Ovary (tissue), 10 donors: ENCODE measurements at places on chromosomes 7 and 10.

DNA sequence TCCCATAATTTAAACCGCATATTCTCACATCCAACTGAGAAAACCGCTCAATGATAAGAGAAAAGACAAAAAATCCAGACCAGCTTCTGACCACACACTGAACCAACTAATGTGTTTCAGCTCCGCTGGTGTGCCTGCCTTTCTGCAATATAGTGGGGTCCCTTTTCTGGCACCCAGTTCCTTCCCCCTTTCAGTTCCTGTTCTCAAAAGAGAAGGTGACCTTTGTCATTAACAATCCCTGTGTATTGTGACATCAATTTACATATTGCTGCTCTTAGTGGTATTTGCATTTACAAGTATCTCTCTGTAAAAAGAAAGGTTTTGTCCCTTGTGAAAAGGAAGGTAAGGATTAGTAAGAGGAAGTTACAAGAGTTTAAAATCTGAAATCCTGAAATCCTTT lies 1.4 kb downstream of the PPP1R17 start:
- DNase-seq, result no peak

GRCh38 chr7:39951226-39952194 lies 1.5 kb downstream of the CDK13 start:
- DNase-seq, result peak; percentile 52

GRCh38 chr10:4001811-4002210 lies 216.8 kb upstream of the KLF6 start:
- DNase-seq, result no peak

GRCh38 chr7:40220421-40220911 lies 85.7 kb downstream of the SUGCT start:
- no peak for DNase-seq

DNA sequence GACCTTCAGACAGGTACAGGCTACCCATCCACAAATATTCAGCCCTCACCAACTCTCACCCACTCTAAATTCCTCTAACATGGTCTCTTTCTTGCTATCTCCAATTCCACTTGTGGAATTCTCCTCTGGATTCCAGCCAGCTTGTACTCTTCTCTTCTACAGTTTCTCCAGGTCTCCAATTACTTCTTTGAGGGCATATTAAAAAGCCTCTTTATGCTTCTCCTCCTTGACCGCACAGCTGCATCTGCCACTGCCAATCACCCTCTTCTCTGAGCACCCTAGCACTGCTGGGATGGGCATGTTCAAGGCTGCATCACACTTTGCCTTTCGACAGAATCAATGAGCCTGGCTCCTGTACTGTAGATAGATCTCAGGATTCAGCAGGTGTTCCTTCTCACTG lies 101.5 kb upstream of the ANKRD1 start:
- DNase-seq, result no peak

- DNase-seq, result no peak
These were observed 135.2 kb upstream of the CSTF2T start for GRCh38 chr10:51834548-51834947.

GRCh38 chr7:111392294-111392693 lies 170.0 kb downstream of the IMMP2L start:
- DNase-seq, result no peak

DNA sequence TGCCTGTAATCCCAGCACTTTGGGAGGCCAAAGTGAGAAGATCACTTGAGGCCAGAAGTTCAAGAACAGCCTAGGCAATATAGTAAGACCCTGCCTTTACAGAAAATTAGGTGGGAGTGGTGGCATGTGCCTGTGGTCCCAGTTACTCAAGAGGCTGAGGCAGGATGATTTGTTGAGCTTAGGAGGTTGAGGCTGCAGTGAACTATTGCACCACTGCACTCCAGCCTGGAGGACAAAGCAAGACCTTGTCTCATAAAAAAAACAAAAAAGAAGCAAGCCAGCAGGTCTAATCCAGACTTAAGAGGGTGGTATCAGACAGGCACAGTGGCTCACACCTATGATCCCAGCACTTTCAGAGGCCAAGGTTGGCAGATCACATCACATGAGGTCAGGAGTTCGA lies 24.5 kb upstream of the KCTD7 start:
- no peak for DNase-seq

GRCh38 chr7:27160145-27160545 lies 3.7 kb upstream of the HOXA7 start:
- DNase-seq, result peak; percentile 33

DNA sequence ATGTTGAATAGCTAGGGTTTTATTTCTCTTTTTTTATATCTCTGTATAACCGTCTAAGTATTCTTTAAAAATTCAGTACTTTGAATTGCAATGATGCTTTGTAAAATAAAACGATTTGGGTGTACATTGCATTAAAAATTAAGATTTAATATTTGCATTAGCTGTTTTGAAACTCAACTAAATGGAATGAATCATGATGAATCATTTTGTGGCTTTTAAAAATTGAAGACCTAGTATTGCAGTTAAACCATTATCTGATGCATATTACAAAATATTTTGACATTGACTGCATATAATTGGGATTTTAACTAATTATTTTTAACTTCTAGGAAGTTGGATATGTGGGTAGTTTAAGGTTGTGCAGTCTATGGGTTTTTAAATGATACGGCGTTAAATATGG lies 314.0 kb downstream of the CDK14 start:
- no peak for DNase-seq

- no peak for DNase-seq
These were observed 31.1 kb downstream of the CAMK2G start for GRCh38 chr10:73843261-73843660.

- DNase-seq, result no peak
These were observed 41.4 kb upstream of the GHITM start for GRCh38 chr10:84097787-84098353.

- no peak for DNase-seq
These were observed 11.3 kb upstream of the RHOBTB1 start for GRCh38 chr10:60955316-60955715.

- DNase-seq, result no peak
These were observed 35.0 kb upstream of the ZNF32 start for GRCh38 chr10:43683451-43684291.

DNA sequence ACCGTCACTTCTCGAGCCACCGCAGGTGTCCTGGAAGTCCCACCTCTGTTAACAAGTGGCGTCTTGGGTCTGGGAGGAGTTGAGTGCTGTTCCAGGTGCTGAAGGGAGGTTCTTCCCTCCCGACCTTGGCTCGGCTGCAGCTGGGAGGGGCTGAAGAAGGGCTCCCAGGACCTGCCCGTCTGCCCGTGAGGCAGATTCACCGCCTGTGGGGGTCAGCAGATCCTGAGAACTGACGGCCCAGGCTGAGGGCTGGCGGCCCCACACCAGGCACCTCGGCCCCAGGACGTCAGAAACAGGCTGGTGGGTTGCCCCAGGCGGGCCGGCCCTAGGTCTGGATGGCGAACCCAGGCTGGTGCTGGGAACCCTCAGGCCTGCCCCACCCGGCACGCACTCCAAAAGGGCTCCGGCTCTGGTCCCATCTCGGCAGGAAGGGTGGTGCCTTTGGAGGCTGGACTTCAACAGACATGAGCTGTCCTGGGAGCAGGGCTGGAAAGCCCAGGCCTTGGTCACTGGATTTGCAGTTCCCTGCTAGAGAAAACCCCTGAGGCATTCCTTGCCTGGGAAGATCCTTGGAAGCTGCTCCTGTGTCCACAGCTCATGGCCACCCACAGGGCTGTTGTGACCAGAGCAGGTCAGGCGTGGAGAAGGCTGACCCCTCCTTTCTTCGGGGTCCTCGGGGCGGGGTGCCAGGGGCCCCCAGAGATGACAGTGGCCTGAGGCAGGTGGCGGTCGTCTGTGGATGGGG lies 42.6 kb upstream of the CFAP46 start:
- no peak for DNase-seq

GRCh38 chr10:11823122-11823988 lies at the start of gene PROSER2:
Gene PROSER2 (plus strand): TSS chr10:11823356. CDS start chr10:11852078, 28,722 bp downstream.
- DNase-seq, result peak; percentile 51

- DNase-seq, result no peak
These were observed 195.5 kb downstream of the PRKG1 start for GRCh38 chr10:51269821-51270220.

DNA sequence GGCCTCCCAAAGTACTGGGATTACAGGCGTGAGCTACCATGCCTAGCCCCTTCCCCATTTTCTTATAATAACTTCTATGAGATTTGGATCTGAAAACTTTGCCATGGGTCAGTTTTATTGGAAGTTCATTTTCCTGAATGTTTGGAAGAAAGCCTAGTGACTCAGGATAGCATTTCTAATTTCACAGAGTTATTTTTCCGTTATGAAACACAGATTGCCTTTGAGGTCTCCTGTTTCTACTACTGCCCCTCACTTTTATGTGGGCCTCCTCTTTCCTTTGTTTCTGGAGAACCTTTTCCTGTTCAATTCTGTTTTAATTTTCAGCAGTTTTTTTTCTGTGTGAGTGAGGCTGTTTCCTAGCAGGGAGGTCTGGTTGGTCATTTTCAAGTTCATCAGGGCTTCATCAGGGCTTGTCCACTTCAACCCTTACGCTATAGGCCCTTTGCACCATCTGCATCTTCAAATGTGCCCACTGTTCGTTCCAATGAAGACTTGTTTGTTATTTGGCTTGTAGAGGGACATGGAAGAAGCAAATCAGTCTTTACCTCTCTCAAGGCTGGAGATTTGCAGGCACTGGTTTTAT lies 58.7 kb downstream of the BMPR1A start:
- DNase-seq, result no peak

DNA sequence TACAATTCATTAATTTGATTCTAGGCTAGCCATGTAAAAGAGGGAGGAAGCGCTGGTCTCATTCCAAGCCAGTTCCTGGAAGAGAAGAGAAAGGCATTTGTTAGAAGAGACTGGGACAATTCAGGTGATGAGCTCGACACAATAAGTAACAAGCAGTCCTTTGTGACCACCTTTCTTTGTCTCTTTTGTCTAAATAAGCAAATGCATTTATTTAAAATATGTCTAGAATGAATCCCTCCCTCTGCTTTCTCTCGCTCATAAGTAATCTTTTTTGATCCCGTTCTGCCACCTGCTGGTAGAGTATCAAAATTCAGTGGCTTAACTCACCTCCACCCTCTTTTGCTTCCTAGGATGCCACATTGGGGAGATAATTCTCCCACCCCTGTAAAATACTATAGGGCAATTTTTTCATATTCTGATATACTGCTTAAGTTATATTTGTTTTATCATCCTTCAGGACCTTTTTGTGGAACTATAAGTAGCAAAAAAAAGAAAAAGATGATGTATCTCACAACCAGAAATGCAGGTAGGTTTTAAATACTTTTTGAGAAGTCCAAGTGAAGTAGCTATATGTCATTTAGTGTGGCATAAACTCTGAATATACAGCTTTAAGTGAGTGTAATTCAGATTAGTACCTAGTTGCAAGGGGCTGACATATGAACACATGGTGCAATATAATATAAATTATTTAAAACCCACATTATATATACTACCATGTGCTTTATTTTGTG lies 91.5 kb downstream of the GSDME start:
- DNase-seq, result peak; percentile 50

GRCh38 chr7:82633592-82633991 lies 190.0 kb upstream of the CACNA2D1 start:
- no peak for DNase-seq

- DNase-seq, result no peak
These were observed 444.3 kb downstream of the GPAM start for GRCh38 chr10:111739125-111739873.

- DNase-seq, result no peak
These were observed 23.3 kb downstream of the CLIP2 start for GRCh38 chr7:74312418-74313028.

DNA sequence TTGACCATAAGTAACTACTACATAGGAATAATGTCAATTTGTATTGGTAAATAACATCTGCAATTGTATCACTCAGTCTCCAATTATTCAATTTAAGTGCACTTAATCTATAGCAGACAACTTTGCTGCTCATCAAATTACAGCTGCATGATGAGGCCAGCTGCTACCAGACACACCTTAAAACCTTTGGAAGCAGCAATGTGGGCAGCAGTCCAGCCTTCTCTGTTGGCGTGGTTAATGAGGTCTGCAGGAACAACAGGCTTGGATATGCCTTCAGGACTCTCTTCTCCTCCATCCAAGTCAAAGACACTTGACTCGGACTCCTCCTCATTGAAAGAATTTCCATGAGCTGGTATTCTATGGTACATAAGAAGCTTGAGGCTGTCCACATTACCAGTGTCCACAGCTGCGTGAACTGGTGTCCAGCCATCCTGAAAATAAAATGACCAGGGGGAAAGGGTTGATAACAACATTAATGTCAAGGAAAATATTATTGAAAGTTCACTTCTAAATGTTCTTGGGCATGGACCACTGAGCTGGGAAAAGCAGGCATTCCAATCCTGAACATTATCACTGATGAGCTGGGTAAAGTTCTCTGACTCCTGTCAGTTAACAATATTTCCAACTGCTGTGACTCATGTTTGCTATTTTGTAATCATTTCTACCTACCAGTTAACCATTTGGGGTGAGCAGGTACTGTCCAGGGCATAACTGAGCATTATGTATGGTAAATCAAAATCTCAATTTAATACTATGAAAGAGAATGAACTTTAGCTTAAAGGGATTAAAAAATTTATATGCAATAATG lies 95.7 kb downstream of the CTTNBP2 start:
- DNase-seq, result no peak

GRCh38 chr10:36573246-36573645 lies 552.2 kb upstream of the ANKRD30A start:
- DNase-seq, result no peak

- no peak for DNase-seq
These were observed 2.9 kb downstream of the CPXM2 start for GRCh38 chr10:123888751-123889150.

- DNase-seq, result no peak
These were observed 213.3 kb downstream of the MDFIC start for GRCh38 chr7:115135146-115135545.

DNA sequence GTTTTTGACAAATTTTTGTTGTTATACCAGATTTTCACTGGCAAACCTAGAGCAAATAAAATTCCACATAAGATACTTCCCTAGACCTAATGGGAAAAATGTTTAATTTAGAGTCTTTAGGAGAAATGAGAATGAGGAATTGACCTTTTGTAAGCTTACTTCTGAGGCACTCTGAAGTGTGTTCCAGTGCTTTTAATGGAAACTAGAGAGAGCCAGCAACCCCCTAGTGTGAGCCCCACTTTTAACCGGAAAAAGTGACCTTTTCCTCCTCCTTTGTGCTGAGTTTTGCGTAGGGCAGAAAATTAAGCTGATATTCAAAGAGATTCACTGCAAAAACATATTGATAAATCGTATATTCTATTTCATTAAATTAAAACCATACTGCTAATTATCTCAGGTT lies 5.2 kb downstream of the IKZF1 start:
- no peak for DNase-seq

DNA sequence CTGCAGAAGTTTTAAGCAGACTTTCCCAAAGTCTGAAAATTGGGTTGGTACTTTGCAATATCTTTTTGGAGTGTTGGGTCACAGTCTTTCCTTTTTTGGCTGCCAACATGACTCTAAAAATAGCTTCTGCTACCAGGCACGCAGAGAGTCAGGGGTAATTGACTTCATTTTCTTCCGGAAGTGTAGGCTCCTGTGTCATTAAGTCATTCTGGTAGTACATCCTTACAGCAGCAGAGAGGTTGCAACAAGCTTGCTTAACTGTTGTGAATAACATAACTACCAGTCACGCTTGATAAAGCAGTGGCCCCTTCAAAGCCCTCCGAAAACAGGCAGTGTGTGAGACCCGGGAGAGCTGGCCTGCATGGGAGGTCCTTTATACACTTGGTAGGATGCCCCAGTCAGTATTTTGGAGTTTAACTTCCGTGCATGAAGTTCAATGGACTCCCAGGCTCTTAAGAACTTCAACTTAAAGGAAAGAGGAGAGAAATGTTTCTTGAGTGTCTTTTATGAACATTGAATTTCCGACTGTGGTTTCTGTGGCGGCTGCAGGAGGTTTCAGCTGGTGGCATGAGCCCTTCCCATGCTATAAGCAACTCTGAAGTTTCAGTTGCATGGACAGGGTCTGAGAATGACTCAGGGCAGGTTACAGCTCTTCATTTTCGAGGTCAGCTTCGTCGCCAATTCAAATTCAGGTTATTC lies 310.7 kb downstream of the GALNT17 start:
- no peak for DNase-seq
